ENCODE measurements at places on chromosomes 16 and 17.

GRCh38 chr16:85698935-85699558, 10.3 kb upstream of the GINS2 start:
- DNase-seq: no peak

DNA sequence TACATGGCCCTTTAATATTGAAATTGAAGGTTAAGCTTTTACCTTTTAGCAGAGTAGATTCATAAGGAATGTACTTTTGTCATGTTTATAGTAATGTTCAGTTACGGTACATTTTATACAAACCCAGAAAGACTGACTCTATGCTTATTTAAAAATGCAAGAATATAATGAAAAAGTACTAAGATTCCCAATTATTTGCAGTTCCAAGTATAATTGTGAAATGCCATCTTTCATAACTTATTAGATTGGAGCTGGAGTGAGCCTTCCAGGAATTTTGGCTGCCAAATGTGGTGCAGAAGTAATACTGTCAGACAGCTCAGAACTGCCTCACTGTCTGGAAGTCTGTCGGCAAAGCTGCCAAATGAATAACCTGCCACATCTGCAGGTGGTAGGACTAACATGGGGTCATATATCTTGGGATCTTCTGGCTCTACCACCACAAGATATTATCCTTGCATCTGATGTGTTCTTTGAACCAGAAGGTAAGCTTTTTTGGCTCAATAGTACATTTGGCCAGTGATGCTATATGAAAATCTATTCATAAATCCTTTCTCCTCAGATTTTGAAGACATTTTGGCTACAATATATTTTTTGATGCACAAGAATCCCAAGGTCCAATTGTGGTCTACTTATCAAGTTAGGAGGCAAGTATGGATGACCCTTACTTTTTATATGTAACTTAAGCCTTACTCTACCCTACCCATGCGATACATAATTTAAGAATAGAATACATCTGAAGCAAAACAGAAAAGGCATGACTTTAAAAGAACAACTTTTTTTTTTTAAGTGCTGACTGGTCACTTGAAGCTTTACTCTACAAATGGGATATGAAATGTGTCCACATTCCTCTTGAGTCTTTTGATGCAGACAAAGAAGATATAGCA, 4.2 kb downstream of the SRSF2 start:
- no peak for DNase-seq

DNA sequence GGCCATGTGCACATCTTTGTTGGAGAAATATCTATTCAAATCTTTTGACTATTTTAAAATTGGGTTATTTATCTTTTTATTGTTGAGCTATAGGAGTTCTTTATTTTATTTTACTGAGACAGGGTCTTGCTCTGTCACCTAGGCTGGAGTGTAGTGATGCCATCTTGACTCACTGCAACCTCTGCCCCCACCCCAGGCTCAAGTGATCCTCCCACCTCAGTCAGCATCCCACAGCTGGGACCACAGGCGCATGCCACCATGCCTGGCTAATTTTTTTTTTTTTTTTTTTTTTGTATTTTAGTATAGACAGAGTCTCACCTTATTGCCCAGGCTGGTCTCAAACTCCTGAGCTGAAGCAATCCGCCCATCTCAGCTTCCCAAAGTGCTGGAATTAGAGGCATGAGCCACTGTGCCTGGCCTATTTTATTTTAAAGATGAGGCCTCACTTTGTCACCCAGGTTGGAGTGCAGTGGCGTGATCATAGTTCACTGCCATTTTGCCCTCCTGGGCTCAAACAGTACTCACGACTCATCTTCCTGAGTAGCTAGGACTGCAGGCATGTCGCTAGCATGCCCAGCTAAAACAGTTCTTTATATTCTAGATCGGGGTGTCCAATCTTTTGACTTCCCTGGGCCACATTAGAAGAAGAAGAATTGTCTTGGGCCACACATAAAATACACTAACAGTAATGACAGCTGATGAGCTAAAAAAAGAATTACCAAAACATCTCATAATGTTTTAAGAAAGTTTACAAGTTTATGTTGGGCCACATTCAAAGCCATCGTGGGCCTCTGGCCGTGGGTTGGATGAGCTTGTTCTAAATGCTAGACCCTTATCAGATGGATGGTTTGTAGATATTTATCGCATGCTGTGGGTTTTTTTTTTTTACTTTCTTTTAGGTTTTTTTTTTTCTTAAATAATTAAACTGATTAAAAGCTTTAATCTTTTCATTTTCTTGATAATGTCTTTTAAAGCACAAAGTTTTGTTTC, 13.7 kb downstream of the TENT4B start:
- DNase-seq: no peak

DNA sequence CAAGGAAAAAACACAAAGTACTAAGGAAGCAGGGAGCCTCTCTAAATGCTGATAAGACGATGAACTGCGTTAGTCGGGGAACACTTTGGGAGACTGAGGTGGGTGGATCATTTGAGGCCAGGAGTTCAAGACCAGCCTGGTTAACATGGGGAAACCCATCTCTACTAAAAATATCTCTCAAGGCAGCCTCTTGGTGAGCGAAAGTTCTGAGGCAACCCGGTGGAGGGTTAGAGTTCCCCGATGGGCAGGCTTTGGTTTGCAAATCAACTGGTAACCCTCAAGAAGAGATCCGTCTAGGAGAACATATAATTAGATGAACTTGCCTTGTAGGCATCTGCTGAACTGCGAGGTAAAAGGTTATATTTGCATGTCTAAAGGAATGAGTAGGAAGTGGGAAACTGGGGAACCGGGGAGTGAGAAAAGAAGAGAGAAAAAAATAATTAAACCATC, 44.6 kb downstream of the WSB1 start:
- no peak for DNase-seq

- DNase-seq: no peak
Observed at GRCh38 chr17:6772016-6772415, 4.0 kb upstream of the FBXO39 start.

DNA sequence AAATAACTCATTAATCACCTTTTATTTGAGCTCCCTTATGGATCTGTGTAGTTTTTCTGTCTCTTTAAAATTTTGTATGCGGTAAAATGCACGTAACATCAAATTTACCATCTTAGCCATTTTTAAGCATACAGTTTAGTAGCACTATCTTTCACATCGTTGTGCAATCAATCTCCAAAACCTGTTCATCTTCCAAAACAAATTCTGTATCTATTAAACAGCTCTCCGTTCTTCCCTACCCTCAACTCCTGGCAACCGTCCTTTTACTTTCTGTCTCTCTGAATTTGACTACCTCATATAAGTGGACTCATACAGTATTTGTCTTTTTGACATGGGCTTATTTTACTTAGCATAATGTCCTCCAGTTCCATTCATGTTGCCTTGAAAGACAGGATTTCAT, 100.5 kb downstream of the NF1 start:
- DNase-seq: no peak

DNA sequence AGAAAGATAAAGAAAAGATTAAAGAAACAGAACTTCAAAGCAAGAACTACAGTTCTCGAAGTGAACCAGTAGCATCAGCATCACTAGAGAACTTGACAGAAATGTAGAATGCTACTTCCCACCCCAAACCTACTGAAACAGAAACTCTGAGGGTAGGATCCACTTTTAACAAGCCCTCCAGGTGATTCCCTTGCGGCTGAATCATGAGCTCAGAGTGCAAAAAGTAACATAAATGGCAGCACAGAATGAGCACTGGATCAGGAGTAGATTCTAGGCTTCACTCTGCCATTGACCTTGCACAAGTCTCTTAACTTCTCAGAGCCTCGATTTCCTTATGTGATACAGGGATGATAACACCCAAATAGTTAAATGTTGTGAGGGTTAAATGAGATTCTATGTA, 5.8 kb downstream of the TOM1L2 start:
- DNase-seq: no peak

- DNase-seq: no peak
Observed at GRCh38 chr17:27455236-27455913, 873 bp upstream of the KSR1 start.

DNA sequence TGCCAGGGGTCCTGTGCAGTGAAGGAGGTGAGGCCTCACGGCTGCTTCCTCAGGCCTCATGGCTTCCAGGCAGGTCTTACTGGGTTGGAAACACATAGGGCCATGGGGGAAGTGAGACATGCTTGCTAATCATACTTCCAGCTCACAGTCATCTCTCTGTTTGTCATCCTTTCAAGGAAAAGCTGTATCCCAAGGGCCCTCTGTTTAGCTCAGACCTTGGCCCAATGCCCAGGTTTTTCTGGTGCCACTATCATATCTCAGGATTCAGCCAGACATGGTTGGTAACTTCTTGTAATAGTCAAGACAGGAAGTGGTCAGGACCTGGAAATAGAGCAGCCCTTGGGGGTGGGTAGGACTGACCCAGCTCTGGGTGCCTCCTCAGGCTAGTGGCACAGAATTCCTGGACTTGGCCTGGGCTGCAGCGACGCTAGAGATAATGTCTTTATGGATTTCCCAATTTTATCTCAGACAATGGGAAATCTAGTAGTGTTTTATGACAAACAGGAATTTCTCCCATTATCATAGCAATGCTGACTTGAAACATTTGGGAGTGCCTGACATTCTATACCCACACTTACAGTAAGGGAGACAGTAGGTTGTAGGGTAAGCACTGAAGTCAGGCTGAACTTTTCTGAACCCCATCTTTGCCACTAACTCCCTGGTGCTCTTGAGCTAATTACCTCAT, 13.5 kb upstream of the ITGB3 start:
- no peak for DNase-seq

DNA sequence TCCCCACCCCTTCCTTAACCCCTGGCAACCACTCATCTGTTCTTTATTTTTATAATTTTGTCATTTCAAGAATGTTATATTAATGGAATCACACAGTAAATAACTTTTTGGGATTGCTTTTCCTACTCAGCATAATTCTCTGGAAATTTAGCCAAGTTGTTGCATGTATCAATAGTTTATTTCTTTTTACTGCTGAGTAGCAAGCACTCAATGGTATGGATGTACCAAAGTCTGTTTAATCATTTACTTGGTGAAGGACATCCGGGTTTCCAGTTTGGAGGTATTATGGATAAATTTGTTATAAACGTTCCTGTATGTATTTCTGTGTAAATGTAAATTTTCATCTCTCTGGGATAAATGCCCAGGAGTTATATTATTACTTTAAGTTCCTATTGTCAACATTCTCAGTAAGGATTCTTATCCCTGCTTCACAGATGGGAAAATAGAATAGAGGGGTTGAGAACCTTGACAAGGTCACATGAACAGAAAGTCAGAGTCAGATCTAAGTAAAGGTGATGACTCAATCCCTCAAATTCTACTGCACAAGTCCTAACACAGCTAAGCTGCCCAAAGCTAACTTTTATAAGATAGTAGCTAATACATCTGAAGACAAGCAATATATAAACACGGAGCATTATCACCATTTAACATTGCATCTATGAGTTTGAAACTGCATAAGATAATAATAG, 62.4 kb upstream of the MTMR4 start:
- DNase-seq: no peak

GRCh38 chr17:53148058-53148457, 674.7 kb upstream of the KIF2B start:
- DNase-seq: no peak

- no peak for DNase-seq
Observed at GRCh38 chr16:88468275-88469129, 15.4 kb downstream of the ZFPM1 start.

DNA sequence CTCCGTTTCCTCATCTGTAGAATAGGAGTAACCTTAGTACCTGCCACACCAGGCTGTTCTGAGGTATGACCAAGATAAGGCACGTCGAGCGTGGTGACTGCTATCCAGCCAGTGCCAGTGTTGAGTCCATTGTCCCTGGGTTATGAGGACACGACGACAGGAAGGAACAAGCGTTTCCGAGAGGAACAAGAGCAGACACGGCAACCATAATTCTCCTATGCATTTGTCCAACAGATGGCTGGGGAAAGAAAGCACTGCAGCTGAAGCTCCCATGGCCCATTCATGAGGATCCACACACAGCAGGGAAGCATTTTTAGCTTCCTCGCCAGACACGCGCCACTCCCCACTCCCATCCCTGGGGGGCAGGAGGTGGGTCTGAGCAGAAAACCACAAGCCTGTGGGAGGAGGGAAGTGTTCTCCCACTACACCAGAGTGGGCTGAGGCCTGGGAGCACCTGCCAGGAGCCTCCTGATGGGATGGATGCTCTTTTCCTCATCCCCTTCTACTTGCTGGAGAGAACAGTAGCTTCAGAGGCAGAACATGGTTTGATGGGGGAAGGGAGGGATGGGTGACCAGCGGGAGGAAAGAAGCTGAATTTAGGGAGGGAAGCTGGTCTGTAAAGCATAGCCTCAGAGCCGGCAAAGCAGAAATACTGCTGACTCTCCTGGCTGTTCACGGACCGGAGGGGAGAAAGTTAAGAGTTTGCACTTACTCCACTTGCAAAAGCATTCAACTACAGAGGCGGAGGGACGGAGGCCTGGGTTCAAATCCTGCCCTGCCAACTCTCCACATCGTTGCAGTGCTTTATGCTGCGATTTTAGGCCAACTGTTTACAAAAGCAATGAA, 2.7 kb downstream of the COTL1 start:
- no peak for DNase-seq

DNA sequence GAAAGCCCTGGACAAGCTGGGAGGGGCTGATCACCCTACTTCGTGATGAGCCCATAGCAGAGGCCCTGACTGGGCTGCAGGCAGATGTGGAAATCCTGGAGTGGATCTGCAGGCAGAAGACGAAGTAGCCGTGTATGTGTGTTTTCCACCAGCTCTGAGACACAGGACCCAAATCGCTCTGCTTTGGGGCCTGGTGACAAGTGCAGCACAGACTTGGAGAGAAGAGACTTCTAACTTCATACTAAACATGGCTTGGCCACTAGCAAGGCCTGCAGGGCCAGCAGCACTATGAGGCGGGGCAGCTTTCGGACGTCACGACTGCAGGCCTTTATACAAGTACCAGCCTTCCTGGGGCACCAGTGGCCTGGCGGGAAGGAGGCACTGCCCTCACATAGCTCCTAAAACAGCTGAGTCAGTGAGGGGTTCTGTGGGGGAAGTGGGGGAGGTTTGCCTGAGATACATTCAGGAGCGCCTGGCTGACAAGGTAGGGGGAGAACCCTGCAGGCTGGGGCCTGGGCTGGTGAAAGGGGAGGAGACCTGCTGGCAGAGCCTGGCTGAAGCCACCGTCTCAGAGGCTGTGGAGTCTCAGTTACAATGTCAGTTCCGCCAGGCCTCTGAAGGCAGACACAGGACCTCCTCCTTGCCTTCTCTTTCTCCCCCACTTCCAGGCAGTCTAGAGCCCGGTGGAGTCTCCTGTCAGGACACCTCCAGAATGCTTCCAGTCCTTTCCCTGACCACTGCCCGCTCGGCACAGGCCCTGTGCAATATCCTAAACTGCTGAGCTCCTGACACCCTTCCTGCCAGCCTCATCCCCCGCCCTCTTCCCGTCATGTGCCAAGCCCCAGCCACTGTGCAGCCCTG, 73.4 kb downstream of the WSB1 start:
- DNase-seq: no peak

DNA sequence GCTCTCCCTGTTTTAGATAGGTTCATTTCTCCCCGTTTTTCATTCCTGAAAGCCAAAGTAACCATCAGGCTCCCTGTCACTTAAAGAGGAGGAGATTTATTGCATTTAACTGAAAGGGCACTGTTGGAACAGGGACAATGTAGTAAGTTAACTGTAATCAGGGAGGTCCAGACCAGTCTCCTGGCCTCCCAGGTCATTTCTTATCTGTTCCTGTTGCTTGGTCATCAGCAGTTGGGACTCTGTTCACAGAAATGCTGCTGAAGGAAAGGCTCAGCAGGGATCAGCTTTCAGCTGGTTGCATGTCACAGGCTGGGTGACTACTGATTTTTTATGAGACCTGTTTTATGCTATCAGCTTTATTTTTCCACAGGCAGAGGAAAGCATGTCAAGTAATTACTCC, 622.6 kb upstream of the GOT2 start:
- no peak for DNase-seq

- DNase-seq: no peak
Observed at GRCh38 chr16:56120447-56121155, 70.7 kb upstream of the GNAO1 start.

GRCh38 chr16:13875614-13876284, 44.2 kb upstream of the ERCC4 start:
- no peak for DNase-seq

Measured in activated CD8-positive, alpha-beta memory T cell treated with anti-CD3 and anti-CD28 coated beads, Interleukin-2, amount 50 U/mL, for 48 hours (primary cell).